ENCODE measurements at places on chromosomes 11 and 22.
A peak's percentile ranks its signal among the peaks of the same experiment; 100 is the strongest.

GRCh38 chr22:46355996-46356471 is 20.5 kb downstream of the TRMU start:
- no peak for DNase-seq

DNA sequence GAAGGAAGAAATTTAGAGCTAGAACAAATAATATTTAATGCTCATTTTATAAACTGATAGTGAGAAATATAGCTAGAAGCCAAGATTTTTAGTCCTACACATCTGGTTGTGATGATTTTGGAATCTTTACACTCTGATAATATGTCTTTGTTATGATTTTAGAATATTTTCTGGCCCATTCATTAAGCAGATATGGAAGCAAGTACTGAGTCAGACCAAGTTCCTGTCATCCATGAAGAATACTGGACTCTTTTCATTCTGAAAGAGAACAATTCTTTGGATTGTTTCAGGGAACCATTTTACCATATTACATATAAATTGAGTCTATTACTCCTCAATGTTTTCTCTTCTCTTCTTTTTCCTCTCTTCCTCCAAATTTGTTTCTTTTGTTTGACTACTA is 227.4 kb downstream of the TMEM135 start:
- DNase-seq = no peak

DNA sequence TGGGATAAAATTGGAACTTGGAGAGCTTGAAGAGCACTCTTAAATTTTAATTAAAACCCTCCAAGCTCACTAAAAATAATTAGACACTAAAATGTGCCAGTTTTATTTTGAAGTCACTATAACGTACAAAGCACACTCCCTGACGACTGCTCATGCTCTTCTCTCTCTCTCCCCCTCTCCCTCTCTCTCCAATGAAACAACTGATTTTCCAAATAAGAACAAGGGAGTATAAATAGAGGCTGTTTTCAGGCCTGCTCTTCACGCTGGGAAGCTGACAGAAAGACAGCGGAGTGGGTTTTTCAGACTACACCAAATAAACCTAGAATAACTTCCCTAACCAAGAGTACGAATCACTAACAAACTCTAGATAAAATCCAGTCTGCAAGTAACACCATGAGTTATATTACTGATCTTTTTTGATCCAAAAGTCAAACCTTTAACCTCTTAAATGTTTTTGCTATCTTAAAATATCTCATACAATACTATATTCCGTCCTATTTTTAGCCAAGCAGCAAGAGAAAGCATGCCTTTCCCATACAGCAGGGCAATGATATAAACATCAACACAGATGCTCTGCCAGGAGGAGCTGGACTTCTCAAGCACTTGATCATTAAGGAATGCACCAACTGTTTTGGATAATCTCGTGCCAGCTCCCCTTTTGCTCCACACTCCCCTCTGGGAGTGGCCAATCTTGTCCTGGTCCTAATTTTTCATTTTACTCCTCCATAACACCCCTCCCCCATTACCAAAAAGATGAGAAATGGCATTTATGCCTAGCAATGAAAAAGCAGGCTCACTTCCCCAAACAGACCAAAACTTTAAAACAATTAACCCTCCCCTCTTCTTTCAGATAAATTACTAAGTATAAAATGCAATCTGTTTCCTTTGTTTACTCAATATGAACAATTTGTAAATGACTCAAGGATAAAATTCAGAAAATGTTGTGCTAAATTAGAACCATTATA is 116.9 kb downstream of the SOX6 start:
- DNase-seq = no peak

GRCh38 chr11:126380909-126381308 is 25.4 kb downstream of the ST3GAL4 start:
- DNase-seq = peak; percentile 3

- no peak for DNase-seq
Measured at GRCh38 chr11:102241026-102241425, 76.3 kb upstream of the BIRC3 start.

DNA sequence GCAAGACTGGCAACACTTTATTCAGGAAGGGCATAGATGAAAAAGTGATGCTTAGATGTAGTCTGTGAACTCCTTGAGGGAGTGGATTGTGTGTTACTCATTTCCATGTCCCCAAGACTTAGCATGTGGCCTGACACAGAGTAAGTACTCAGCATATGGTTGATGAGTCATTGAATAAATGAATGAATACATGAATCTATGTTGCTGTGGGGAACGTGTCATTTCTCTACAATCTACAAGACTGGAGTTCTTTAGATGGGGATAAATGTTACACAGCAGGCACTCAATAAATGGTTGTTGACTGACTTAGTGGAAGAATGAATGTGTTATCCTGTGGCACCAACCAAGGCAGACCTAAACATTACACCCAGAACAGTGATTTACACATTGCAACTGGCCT is 17.9 kb downstream of the BPIFC start:
- no peak for DNase-seq

DNA sequence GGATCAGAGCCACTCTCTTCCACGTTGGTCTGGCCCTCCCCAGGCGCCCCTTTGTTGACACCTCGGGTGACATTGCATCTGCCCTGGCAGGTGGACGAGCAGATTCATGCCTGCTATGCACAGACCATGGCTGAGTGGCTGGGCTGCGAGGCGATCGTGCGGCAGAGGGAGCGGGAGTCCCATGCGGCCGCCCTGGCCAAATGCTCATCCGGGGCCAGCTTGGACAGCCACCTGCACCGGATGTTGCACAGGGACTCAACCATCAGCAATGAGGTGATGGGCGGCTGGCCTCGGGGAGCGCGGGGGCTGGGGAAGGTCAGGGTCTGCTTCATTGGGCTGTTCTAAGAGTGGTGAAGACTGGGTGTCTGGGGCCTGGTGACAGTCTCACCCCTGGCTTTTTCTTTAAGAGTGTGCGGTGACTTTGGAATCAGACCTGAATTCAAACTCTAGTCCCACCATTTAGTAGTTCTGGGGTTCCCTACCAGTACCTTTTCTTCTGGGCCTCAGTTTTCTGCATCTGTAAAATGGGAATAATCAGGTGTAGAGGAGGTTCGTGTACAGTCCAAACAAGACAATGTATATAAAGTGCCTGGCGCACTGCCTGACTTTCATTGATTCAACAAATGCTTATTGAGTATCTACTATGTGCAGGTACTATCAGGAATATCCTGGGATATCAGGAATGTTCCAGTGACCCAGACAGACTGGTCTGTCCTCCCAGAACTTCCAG is 53.0 kb downstream of the LHFPL7 start:
- no peak for DNase-seq

DNA sequence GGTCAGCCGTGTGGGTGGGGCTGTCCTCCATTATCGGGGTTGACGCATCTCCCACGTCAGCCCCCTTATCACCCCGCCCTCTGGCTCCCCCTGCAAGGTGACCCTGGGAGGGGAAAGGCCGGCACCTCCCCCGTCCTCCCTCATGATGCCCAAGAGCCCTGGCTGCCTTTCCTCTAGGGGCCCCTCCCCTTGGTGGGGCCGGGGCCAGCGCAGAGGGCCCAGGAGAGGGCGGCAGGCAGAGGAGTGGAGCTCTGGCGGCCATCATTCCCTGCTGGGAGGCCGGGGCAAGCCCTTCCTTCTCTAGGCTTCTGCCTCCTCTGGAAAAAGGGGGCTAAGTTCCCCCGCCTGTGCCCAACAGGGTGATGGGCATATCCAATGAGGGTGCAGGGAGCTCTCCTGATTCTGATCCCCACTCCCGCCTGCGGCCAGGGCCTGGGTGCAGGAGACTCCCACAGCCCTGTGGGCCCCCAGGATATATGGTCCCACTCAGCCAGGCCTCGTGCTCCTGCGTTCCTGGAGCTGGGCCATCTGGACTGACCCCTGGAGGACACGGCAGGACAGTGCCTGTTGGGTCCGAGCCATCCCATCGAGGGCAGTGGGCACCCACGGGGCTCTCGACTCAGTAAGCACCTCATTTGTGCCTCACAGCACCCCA is 12.3 kb downstream of the MYRF start:
- DNase-seq = no peak

DNA sequence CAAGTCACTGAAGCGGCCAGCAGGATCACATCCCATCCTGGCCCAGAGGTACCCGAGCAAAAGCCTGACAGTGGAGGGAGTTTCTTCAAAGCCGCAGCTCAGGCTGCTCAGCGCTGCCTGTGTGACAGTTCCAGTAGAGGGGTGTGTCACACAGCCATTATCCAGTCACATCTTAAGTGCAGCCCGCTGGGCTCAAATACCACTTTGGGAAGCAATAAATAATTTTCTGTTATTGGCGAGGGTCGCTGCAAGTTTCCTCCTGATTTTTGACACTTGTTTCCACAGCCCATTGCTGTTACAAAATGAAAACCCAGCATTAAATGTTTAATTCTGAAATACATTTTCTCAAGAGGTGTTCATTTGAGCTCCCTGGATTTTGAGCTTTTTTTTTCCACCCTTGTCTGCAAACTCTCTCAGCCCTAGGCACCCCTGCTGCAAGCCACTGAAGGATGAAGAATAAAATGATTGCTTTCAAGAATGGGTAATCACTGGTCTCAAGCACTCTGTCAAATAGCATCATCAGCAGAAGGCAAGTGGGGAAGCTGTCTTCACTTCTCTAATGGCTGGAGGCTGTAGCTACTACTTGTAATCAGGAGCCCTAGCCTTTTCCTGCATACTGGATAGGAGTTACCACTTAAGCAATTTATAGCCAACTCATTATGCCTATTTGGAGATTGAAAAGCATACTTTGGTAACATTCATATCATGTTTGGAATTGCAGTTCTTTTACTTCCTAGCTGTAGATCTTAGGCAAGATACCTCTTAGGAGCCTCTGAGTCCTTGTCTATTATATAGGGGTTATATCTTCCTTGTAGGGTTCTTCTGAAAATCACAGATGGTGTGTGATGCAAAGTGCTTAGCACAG is 373.7 kb downstream of the METTL15 start:
- no peak for DNase-seq

DNA sequence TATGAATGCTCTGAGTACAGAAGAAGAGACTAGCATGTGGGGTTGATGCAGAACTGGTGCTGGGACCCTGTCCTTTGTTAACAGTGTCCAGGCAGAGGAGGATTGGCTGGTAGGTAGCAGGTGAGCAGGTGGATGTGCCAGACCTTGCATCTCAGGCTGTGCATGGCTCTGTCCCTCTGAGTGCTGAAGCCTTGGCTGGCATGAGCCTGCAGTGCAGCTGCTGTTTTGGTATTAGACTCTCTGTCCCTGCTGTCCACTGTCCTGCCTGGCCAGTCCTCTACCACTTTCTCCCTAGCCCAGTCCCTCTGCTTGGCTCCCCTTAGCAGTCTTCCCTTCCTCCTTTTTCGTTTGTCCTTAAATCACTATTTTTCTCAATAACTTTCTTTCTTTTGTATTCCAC is 213.6 kb upstream of the ZBED5 start:
- no peak for DNase-seq

DNA sequence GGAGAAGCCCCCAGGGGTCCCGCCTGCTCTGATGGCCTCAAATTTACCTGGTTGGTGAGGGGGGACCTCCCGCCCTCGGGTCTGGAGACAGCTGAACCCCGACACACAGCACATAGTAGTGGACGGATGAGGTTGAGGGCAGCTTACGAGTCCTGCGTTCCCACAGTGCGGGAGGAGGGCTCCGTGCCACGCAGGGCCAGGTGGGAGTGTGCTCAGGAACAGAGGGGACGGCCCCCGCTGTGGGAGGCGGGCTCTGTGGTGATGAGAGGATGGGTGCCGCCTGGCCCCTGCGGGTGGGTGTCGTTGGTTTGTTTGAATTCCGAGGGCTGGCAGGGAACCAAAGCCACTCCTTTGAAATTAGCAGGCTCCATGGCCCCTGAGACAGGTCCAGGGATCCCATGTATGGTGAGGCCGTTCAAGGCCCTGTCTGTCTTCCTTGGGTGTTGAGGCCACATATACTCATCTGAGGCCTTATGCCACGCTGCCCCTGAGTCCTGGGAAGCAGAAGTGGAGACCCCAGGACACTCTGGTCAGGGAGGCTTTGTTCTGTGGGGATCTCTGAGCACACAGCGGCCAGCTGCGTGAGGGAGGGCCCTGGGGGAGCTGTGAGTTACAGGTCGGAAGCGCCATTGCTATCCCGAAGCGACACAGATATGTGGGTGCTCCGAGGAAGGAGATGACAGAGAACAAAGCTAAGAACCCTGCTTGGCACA is 21.9 kb downstream of the NADSYN1 start:
- DNase-seq = no peak

GRCh38 chr11:114399490-114400215 is 658 bp downstream of the C11orf71 start:
- no peak for DNase-seq

GRCh38 chr11:71383461-71383860 is 64.7 kb downstream of the DHCR7 start:
- peak; percentile 41 for DNase-seq

DNA sequence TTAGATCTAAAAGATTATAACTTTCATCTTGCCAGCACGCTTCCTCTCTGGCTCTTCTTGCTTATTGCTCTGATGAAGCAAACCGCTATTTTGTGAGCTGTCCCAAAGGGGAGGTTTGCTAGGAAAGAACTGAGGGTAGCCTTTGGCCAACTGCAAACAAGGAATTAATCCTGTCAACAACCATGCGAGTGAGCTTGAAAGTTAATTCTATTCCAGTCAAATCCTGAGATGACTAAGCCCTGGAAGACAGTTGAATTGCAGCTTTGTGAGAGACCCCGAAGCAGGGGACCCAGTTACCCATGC is 10.3 kb upstream of the RNF141 start:
- DNase-seq = no peak

- DNase-seq = no peak
Measured at GRCh38 chr11:64455456-64456261, 96.7 kb downstream of the RPS6KA4 start.

GRCh38 chr11:35109041-35109440 is 29.9 kb upstream of the CD44 start:
- no peak for DNase-seq

DNA sequence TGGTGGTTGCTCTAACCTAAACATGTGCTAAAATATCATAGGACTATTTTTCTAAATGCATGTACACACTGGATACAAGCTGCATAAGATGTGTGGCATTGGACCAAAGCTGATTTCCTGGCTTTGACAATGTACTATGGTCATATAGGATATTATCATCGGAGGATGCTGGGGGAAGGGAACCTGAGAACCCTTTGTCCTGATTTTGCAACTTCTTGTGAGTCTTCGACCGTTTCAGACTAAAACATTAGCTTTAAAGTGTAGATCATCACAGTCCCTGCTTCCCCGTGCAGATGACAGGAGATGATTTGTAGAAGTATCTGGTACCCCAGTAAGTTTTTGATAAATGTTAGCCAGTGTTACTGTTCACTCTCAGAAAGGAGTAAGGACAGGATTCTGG is 554.7 kb downstream of the MIAT start:
- no peak for DNase-seq

DNA sequence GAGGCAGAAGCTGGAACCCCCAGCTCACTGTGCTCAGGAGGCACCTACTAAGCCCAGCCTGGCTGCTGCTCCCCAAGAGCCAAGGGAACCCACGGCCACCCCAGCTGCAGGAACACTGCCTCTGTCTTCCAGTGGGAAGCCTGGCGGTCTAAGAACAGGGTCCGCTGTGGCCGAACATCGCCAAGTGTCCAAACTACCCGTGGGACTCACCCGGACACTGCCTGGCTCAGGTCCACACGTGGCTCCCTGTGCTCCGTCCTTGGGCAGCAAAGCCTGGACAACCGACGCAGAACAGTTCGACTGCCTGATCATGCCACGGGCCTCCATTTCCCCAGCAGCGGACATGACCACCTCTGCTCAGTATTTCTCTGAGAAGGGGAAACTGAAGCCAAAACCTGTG is 747.0 kb downstream of the BRD1 start:
- DNase-seq = no peak
